ENCODE measurements at places on chromosomes 11 and 22.

DNA sequence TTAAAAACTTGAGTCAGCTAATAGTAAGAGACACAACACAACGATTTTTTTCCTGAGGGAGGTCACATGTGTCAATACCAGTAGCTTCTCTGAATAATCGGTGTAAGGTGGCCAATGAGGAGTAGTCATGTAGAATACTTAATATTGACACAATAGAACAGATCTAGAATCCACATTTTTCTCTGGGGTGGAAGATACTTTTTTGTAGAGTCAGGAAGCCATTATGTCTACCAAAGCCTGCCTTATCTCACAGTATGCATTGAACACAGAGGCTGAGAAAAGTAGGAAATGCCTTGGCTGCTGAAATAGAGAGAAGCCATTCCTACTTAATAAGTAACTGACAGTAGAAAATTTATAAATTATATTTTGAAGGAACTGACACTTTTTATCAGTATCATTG, 725.0 kb downstream of the METTL15 start:
- H3K4me3 ChIP-seq: no peak overlapping the region
- no peaks in the 10 kb centered on the region for H3K27me3 ChIP-seq
- H3K36me3 ChIP-seq: no peaks in the 10 kb centered on the region

- DNase-seq: no peak
- H3K36me3 ChIP-seq: no peaks in the 10 kb centered on the region
- no peak overlapping the region for H3K4me3 ChIP-seq
- H3K27me3 ChIP-seq: no peaks in the 10 kb centered on the region
- H3K4me1 ChIP-seq: peaks cover 16% of the 10 kb centered on the region
Measured at GRCh38 chr11:9057888-9058287, 33.5 kb downstream of the SCUBE2 start.

GRCh38 chr22:27192135-27192829, 534.9 kb downstream of the MIAT start:
- H3K4me1 ChIP-seq: no peaks in the 10 kb centered on the region
- peak overlapping the region; percentile 59 for H3K27ac ChIP-seq
- no peaks in the 10 kb centered on the region for H3K36me3 ChIP-seq
- DNase-seq: no peak
- H3K4me3 ChIP-seq: no peak overlapping the region

- no peaks in the 10 kb centered on the region for H3K27me3 ChIP-seq
- H3K4me1 ChIP-seq: peaks cover 44% of the 10 kb centered on the region
- peaks cover 16% of the 10 kb centered on the region for H3K36me3 ChIP-seq
- peak overlapping the region; percentile 64 for H3K27ac ChIP-seq
Measured at GRCh38 chr11:18313965-18314763, 7.8 kb downstream of the HPS5 start.

GRCh38 chr11:63503492-63503891, 2.4 kb upstream of the LGALS12 start:
- H3K36me3 ChIP-seq: no peaks in the 10 kb centered on the region
- DNase-seq: no peak
- peaks cover 10% of the 10 kb centered on the region for H3K4me1 ChIP-seq
- H3K4me3 ChIP-seq: no peak overlapping the region
- H3K27me3 ChIP-seq: no peaks in the 10 kb centered on the region

GRCh38 chr11:129295746-129296145, 79.9 kb upstream of the BARX2 start:
- no peaks in the 10 kb centered on the region for H3K4me1 ChIP-seq
- no peak for DNase-seq
- H3K27me3 ChIP-seq: no peaks in the 10 kb centered on the region
- no peak overlapping the region for H3K27ac ChIP-seq
- H3K36me3 ChIP-seq: no peaks in the 10 kb centered on the region

DNA sequence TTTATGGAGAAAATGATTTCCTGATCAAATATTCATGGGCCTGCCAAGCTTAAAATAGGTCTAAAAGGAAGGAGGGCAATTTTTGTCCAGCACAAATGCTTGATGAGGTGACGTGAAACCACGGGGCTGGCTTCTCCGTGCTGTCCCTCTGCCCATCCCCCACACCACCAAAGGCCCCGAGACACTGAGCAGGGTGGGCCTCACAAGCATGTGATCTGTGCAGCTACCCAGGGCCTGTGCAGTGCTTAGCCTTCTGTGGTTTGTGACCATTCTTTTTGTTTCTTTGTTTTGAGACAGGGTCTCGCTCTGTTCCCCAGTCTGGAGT, 94.8 kb upstream of the RTL6 start:
- no peak overlapping the region for H3K4me3 ChIP-seq
- H3K27me3 ChIP-seq: peaks cover 75% of the 10 kb centered on the region
- no peak overlapping the region for H3K27ac ChIP-seq
- no peak for DNase-seq
